ENCODE measurements at places on chromosomes 12 and 14.

- DNase-seq: no peak
Observed at GRCh38 chr12:65882486-65882885, 58.2 kb downstream of the HMGA2 start.

DNA sequence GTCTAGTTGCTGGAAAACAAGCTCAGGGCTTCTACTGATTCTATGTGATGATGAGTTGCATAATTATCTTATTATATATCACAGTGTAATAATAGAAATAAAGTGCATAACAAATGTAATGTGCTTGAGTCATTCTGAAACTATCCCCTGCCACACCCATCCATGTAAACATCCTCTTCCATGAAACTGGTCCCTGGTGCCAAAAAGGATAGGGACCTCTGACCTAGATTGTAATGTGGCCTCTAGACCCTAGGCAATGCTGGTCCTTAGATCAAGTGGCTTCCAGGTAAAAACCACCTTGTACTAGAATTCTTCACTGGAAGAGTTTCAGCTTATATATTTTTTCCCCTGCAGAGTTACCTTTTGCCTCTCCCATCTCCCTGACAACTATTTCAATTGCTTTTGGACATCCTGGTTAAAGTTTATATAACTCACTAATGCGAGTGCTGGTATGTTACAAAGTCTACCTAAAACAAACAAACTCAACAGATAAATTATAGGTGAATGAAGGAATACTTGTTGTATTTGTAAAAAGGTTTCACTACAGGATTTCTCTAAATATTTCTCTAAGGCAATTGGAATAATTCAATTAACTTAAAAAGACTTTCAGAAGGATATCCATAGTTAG, 462.5 kb downstream of the NAV3 start:
- no peak for DNase-seq

GRCh38 chr12:83826112-83826511, 1086.5 kb downstream of the SLC6A15 start:
- no peak for DNase-seq

- no peak for DNase-seq
Observed at GRCh38 chr12:4031703-4032291, 158.6 kb upstream of the PARP11 start.

DNA sequence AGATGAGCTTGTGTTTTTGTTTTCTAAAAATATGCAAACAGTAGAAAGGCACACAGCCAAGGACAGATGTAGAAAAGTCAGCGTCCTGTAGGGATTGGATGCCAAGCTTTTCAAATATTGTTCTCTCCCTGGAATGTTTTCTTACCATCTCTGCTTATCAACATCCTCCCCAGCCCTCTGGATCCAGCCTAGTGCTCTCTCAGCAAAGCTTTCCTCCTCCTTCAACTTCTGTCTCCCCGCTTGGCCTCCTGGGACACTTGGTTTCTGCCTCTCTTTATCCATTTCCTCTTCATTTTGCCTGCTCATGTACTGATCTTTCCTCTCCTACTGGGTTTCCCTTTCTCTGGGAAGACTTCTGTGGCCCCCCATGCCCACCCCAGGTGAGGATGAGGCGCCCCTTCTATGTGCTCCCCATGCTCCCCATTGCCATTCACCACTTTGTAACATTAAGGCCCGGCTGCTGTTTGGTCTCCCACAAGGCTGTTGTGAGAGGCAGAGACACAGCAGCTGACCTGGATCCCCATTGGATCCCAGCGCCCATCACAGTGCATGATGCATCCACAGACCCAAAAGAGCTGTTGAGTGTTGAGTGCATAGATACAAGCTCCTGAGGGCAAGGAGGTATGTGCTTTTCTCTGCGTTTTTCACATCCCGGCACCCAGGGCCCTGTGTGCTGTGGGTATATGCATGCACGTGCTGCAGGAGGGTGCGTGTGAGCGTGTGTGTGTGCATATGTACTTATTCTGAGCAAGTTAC, 38.2 kb downstream of the EVL start:
- DNase-seq: no peak

- DNase-seq: no peak
Observed at GRCh38 chr12:12079291-12079690, 8.6 kb downstream of the BCL2L14 start.

GRCh38 chr14:102822311-102822863, 45.1 kb downstream of the TRAF3 start:
- DNase-seq: no peak

- DNase-seq: no peak
Observed at GRCh38 chr14:102219316-102219715, 79.6 kb downstream of the WDR20 start.

GRCh38 chr12:53115891-53116648, 12.8 kb downstream of the SOAT2 start:
- DNase-seq: no peak

DNA sequence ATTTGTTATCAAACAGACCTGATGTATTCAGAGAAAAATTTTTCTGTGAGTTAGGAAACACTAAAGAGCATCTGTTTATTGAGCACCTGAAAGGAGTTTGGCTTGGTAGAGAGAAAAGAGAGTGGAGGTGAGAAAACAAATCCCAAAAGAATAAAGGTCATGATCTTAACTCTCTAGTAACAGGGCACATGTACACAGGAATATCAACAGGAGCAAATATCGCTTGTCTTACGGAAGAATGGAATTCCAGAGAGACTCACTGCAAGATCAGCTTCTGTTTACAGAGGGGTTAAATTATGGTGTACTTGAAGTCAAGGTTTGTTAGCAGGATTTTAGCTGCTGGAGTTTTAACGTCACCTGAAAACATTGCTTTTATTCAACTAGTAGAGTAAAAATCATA, 78.8 kb downstream of the SPPL3 start:
- no peak for DNase-seq

GRCh38 chr14:91374879-91375702, 42.5 kb downstream of the CCDC88C start:
- DNase-seq: peak; percentile 66

GRCh38 chr14:94027566-94028449, 1.7 kb downstream of the OTUB2 start:
- DNase-seq: no peak

DNA sequence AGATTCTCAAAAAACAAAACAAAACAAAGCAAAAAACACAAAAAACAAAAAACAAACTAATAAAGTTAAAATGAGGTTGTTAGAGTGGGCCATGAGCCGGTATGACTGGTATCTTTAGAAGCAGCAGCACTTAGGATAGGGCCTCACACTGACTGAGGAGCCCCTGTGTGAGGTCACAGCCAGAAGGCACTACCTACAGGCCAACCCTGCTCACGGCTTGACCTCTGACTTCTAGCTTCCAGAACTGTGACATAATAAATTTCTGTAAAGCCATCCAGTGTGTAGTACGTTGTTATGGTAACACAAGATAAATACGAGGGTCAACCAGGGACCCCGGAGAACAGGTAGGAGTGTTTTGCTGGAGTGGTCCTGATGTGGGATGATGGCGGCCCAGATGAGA, 629.6 kb downstream of the VRK1 start:
- no peak for DNase-seq

- DNase-seq: no peak
Observed at GRCh38 chr14:72033365-72033764, 101.1 kb downstream of the RGS6 start.

- no peak for DNase-seq
Observed at GRCh38 chr12:130958557-130959140, 4.9 kb downstream of the ADGRD1 start.

DNA sequence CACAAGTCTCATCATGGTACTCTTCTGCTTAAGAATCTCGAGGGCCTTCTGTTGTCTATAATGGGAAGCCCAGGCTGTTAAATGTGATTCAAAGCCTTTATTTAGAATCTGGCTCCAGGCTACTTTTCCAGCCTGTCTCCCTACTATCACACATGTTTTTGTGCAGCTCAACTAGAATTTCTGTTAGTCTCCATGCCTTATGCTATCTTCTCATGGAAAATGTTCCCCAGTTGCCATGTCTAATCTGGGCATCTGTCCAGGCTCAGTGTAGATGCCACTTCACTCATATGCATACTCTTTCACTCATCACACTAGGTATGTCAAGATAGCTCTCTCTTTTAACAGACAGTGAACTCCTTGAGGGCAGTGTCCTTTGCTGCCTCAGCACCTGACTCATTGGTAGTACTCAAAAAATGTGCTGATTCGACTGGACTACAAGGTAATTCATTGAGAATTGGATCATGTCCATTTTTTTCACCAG, 145.3 kb downstream of the TTLL5 start:
- no peak for DNase-seq

DNA sequence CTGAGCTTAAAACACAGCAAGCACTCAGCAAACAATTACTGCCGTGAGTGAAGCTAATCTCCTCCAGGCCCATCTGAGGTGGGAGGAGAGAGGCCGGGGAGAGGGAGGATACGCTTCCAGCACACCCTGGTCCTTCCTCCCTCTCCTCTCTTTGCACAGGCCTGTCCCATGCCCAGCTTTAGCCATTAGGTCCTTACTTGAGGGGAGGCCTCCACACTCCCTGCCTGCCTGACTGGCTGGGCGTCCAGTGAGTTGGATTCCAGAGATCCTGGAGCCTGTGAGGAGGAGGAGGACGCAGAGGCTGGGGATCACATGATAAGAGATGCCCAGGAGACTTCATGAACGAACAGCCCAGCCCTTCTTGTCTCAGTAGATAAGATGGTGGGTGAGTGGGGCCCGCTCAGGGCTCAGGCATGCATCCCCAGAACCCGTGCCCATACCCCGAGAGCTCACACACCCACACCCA, 65.1 kb upstream of the NCOR2 start:
- no peak for DNase-seq

GRCh38 chr12:48601013-48601756, 31.3 kb upstream of the LALBA start:
- DNase-seq: no peak

DNA sequence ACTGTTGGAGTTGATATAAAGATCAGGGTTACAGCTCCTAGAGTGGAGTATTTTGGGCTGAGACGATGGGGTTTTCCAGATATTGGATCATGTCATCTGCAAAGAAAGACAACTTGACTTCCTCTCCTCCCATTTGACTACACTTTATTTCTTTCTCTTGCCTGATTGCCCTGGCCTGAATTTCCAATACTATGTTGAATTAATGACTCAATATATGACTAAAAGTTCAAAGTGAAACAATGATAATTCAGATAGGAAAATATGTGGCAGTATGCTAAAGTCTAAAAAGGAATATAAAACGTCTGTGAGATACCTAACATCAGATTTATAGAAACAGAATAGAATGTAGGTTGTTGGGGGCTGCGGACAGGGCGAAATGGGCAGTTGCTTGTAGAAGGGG, 72.2 kb downstream of the BHLHE41 start:
- DNase-seq: no peak

DNA sequence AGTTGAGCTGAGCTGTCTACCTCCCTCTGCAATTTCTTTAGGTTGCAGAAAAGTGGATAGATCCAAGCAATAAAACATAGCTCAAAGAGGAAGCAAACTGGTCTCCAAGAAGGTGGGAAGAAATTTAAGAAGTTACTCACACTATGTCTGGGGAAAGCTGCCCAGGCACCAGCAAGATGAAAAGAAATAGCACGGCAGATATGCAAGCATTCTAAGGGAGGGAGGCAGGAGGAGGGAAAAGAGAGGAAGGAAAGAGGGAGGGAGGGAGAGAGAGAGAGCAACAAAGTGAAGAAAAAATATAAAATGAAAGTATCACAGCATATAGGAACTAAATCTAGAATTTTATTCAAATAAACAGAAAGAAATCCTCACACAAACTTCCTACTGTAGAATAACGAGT, 240.7 kb downstream of the APAF1 start:
- DNase-seq: no peak

Data from NCI-H187 treated with DMSO at 0.1 percent for 48 hours (cell line).